Naive B cell (primary cell): ENCODE measurements at places on chromosomes 2 and 18. TPM values are rescaled to one million over a fixed set of nuclear protein-coding genes. Genes with fewer than 3 reads are reported as not detected.

COLEC11 gene
- not detected for polyA plus RNA-seq

- no peak for DNase-seq
Measured at GRCh38 chr18:21486905-21487437, 113.5 kb downstream of the ESCO1 start.

DNA sequence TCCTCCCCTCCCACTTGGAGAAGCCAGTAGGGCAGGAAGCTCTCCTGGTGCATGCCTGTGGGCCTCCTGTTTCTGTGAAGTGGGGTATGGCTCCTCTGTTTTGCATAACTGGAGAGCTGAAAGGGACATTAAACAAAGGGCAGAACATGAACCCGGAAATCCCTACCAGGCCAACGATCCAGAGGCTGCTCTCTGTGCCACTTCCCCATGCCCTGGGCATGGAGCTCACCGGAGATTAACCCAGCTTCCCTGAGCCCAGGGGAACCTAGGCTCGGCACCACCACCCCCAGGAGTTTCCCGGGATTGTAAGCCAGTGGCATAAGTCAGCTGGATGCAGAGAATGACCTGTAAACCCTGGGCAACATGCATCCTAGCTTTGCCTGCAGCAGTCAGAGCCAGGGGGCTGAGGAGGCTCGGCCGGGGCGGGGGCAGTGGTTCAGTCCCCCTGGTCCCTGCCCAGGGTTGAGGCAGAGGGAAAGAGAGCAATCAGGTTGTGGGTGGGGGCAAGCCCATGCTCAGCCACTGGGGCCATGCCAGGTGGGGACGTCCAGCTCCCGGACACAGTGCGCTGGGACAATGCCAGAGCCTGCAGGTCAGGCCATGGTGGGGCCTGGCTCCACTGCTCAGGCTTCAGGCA lies 49.5 kb downstream of the TIMM21 start:
- DNase-seq, result no peak

AGXT gene
- polyA plus RNA-seq, result not detected

DNA sequence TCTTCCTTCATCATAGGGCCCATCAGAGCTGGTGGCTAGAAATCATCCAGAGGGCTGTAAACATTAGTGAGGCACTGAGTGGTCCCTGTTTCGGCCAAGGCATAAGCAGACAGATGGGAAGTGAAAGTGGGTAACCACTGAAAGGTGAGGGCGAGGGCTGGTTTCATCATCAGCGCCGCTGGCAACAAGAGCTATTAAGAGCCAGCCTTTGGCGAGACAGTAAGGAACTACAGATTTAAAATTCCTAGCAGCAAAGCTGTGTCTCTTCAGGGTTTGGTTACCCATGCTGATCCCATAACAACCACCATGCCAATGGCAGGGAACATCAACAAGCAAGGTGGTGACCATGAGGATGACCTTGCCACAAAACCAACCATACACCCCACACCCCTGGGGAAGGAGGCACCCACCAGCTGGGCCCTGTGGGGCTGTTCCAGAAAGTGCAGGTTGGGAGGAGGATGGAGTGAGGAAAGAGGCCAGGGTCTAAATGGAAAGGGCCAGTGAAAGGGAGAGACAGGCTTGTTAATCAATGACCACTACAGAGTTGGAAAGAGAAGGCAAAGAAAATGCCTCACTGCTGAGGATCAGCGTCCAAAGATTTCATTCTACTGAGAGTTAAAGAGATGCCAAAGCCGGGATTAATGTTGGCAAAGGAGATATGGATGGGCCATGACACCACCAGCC lies 9.0 kb upstream of the SLC20A1 start:
- no peak for DNase-seq

DNAH6 gene
- polyA plus RNA-seq, result not detected

GRCh38 chr2:152874955-152875354 lies 156.5 kb downstream of the ARL6IP6 start:
- no peak for DNase-seq

- no peak for DNase-seq
Measured at GRCh38 chr2:27400348-27401135, 8.8 kb downstream of the PPM1G start.

DNA sequence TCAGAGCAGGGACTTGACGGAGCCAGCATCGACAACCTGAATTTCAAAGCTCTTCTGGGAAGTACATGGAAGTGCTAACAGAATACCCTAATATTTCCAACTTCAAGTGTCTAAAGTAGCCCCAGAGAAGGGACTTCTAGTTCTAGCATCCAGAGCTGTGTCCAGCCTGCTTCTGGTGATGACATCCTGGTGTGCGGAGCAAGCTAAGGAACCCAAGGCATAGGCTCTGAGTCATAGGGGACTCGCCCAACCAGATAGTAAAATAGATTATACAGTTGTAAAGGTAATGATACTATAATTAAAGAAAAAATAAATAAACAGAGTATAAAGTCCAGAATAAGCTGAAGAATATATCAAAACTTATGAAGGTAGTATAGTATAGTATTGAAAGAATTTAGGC lies 108.1 kb upstream of the SERPINE2 start:
- no peak for DNase-seq

TMEM131 gene
- polyA plus RNA-seq, result 20.6 TPM

- no peak for DNase-seq
Measured at GRCh38 chr2:11365096-11365879, 20.9 kb upstream of the ROCK2 start.

SLC9A2 gene
- not detected for polyA plus RNA-seq

- DNase-seq, result peak; percentile 14
Measured at GRCh38 chr2:65393743-65394422, 38.5 kb downstream of the SPRED2 start.

- DNase-seq, result no peak
Measured at GRCh38 chr18:76468345-76469304, 26.4 kb downstream of the ZNF516 start.

DNA sequence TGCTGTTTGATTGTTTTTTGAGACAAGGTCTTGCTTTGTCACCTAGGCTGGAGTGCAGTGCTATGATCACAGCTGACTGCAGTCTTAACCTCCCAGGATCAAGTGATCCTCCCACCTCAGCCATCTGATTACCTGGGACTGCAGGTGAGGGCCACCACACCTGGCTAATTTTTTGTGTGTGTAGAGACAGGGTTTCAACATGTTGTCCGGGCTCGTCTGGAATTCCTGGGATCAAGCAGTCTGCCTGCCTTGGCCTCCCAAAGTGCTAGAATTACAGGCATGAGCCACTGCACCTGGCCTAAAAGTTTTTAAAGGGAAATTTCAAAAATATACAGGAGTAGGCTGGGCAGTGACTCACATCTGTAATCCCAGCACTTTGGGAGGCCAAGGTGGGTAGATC lies 22.4 kb downstream of the CARF start:
- DNase-seq, result no peak

NTSR2 gene
- not detected for polyA plus RNA-seq

- DNase-seq, result no peak
Measured at GRCh38 chr2:15765211-15765610, 173.5 kb downstream of the DDX1 start.

DNA sequence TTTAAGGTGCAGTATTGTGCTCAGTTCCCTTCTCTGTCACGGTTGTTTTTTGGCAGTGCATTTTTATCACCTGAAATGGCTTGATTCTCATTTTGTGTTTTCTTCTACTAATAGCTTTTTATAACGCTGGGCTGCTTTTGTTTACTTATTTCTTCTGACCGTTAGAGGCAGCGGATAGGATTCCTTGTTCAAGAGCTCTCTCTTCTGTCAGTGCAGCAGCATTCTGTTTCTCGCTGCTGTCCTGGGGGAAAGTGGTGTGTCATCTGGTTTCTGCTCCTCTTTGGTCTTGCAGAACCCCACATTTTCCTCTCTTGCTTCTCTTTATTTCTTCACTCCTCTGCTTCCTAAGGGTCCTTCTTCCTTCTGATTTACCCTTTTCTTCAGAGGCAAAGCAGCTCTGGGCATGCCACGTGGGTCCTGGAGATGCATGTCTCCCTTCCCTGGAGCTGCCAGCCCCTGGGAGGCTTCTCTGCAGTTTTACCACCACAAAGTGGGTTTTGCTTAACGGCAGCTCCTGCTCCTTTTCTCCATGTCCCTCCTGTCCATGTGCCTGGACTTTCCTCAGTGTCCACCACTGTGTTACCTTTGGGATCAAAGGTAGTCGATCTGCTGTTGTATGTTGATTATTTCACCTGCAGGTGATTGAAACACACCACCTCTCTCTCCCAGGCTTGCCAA lies 47.3 kb upstream of the SNTG2 start:
- no peak for DNase-seq

ARHGEF33 gene
- polyA plus RNA-seq, result not detected

CFAP65 gene
- polyA plus RNA-seq, result not detected

- DNase-seq, result no peak
Measured at GRCh38 chr2:163593982-163594381, 141.8 kb downstream of the FIGN start.

DNA sequence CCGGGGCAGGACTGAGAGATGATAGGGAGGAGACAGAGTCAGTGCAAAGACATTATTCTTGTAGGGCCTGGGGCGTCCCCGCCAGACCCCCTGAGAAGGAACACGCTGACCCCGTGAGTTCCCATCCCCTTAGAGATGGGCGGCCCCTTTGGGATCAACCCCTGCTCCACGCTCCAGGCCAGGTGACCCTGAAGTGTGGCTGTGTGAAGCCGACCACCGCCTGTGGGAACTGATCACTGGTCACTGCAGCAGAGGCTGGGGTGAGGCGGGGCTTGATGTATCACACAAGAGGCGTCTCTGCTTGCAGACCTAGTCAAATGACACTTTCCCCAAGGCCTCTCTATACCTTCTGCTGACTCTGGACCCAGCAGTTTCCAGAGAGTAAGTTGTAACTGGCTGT lies 157.4 kb upstream of the TWIST2 start:
- no peak for DNase-seq

MBD5 gene
- 22.8 TPM for polyA plus RNA-seq

SLC4A5 gene
- polyA plus RNA-seq, result 0.82 TPM

DNA sequence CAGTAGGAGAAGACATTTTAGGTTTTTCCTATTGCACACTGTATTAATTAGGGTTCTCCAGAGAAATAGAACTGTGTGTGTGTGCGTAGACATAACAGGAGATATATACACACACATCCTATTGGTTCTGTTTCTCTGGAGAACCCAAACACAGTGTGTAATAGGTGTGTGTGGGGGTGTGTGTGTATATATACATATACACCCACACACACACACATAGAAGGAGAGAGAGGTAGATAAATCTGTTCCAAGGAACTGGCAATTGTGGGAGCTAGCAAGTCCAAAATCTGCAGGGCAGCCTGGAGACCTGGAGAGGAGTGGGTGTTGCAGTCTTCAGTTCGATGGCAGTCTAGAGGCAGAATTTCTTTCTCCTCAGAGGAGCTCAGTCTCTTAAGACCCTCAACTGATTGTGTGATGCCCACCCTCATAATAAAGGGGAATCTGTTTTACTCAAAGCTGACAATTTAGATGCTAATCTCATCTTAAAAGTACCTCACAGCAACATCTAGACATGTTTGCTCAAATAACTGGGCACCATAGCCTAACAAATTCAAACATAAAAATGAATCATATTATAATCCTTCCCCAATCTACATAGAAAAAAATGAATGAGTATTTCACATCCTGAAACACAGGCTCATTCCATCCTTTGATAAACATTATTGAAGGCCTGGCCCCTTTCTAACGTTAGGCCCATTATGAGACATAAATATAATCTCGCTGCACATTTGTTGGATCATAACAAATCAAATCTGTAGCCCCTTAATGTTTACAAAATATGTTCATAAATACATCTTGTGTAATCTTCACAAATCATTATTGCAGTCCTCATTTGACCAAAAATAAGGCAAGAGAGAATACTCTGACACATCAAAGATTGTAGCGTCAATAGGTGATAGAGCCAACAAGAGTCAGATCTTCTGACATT lies 35.1 kb upstream of the RTN4 start:
- DNase-seq, result no peak

GRCh38 chr2:192876698-192877097 lies 682.0 kb upstream of the TMEFF2 start:
- no peak for DNase-seq

DNA sequence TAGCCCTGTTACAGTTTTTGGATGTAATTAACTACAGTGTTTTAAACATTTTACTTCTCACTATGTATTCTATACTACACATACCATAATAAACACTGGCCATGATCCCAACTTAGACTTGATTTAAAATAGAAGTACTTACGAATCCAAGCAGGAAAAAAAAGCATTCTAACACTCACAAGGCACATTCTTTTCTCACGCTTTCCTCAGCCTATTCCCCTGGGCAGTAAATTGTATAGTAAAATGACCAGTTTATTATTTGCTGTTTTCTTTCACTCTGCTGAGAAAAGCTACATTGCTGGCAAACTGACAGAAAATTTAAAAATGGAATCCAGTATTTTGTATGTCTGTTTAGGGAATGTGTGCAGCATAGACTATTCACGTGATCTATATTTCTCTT lies 2.8 kb upstream of the TANC1 start:
- DNase-seq, result no peak

- DNase-seq, result no peak
Measured at GRCh38 chr18:22060361-22060760, 109.0 kb upstream of the GATA6 start.

- DNase-seq, result peak; percentile 60
Measured at GRCh38 chr2:145751629-145752028, 1231.7 kb upstream of the ZEB2 start.

GRCh38 chr2:190512539-190513095 lies 21.9 kb downstream of the NEMP2 start:
- DNase-seq, result no peak

TANC1 gene
- 0.16 TPM for polyA plus RNA-seq

GRCh38 chr18:51196118-51196810 lies 1.2 kb downstream of the MEX3C start:
- DNase-seq, result peak; percentile 42

MEIS1 gene
- not detected for polyA plus RNA-seq
